ENCODE measurements at places on chromosomes 4 and X. TPM values are rescaled to one million over a fixed set of nuclear protein-coding genes. Genes with fewer than 3 reads are reported as not detected.

DDX53 gene
- total RNA-seq, result 2.2 TPM

SPIN4 gene
- 3.4 TPM for total RNA-seq

ATP8A1 gene
- total RNA-seq, result 14.7 TPM

TMEM271 gene
- total RNA-seq, result not detected

- DNase-seq, result peak; percentile 35
Observed at GRCh38 chrX:43940816-43941474, 32.2 kb downstream of the NDP start.

DNA sequence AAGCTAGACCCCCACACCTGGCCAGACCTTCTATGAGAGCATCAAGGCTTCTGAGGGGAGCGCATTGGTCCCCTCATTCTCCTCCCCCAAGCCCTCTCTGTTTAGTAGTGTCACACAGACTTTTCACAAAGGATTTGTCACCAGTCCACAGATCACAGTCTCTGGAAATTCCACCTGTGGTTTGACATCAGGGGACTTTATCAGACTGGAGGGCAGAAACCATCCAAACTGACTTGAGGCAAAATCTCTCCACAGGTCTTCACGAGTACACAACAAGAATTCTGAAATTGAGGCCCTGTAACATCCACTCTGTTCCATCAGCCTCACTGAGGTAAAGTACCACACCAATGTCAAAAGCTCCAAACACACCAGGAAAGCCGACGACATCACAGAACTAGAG lies 112.5 kb downstream of the SH3KBP1 start:
- no peak for DNase-seq

- DNase-seq, result no peak
Observed at GRCh38 chr4:43943998-43944397, 504.6 kb downstream of the KCTD8 start.

DNA sequence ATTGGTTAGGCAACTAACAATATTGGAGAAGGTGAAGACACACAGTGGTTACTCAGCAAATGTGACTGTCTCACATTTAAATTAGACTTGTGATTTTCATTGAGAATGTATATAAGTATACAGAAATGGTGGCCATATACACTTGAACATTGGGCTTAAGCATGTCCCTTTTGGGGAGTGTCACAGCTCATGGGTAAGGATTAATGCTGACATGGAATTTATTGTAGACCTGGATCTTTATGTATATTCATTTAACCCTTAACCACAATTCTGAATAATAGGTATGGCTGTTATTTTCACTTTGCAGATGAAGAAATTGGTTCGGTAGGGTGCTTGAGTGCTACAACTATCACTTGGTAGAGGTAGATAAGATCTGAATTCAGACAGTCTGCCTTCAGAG lies 95.5 kb upstream of the WDFY3 start:
- DNase-seq, result no peak

DNA sequence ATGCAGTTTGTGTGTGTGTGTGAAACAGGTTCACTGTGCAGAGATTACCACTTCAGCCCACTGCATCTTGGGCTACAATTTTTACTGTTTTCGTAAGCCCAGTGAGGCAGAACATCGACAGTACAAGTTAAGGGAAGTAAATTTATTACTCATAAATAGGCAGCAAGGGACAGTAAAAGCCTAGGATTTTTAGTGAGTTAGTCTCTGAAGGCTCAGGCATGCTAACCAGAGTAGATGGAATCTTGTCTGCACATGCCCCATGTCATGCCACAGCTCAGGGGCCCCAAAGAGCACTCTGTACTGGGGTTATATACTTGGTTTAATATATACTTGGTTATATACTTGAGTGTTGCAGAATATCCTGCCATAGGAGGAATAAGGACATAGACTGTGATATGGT lies 825.7 kb downstream of the TECRL start:
- DNase-seq, result peak; percentile 22

GRCh38 chrX:120775959-120776358 lies 99.7 kb downstream of the CT47B1 start:
- DNase-seq, result no peak

- DNase-seq, result no peak
Observed at GRCh38 chr4:10256203-10256602, 139.6 kb upstream of the WDR1 start.

DNA sequence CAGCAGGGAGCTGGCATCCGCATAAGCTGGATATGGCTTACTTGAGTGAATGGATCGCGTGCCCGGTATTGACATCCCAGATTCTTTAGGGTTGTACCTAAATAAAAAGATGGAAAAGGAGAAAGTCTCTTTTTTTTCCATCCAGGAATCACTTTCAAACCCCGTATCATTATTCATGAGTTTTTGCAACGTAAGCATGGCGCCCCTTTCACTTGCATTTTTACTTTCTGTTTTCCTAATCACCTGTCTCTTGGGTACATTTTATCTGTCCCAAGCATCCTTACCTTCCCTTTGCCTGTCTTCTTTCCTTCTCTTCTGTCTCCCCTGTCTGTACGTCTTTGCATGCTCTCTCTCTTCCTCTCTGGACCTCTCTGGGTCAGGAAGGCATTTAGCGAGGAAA lies 128.6 kb downstream of the CPE start:
- no peak for DNase-seq
